ENCODE measurements at places on chromosomes 3 and 15. TPM values are rescaled to one million over a fixed set of nuclear protein-coding genes. Genes with fewer than 3 reads are reported as not detected.

DNA sequence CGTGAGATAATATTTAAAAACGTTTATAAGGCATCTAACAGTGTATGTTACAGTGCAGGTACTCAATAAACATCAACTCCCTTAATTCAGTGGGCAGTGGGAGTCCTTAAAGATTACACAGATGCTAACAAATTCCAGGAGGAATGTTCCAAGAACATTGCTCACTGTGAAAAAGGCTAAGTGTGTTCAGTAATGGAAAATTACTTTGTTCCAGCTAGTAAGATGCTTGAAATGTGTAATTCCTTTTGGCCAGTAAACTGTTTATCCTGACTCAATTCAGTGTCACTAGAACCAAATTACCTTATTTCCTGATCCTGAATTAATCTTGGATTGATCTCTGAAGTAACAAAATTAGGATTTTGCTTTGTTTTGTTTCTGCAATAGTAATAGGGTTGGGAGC is 54.2 kb upstream of the SEMA6D start:
- no peak for DNase-seq
- no peaks in the 10 kb centered on the region for H3K36me3 ChIP-seq
- no peaks in the 10 kb centered on the region for H3K27me3 ChIP-seq

DNA sequence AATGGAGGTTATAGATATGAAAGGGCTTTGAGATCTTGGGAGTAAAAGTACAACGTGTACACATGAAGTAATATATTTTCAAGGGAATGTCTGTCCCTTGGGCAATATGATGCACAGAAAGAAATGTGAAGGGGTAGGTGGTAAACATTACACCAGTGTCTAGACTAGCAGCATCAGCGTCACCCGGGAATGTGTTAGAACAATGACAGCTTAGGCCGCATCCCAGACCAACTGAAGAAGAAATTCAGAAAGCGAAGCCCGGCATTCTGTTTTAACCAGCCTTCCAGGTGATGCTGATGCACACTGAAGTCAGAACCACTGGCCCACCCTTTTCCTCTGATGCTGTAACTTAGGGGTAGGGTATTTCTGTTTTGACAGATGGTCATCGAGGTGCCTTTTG is 6.3 kb downstream of the INAFM2 start:
- no peak overlapping the region for H3K27ac ChIP-seq
- no peak overlapping the region for H3K4me3 ChIP-seq
- peaks cover 37% of the 10 kb centered on the region for H3K4me1 ChIP-seq
- DNase-seq = no peak
- H3K36me3 ChIP-seq = no peaks in the 10 kb centered on the region

- no peak overlapping the region for H3K4me3 ChIP-seq
- no peak overlapping the region for H3K27ac ChIP-seq
- no peak for DNase-seq
- H3K36me3 ChIP-seq = no peaks in the 10 kb centered on the region
- no peaks in the 10 kb centered on the region for H3K4me1 ChIP-seq
- H3K27me3 ChIP-seq = peaks cover 17% of the 10 kb centered on the region
Observed at GRCh38 chr3:123038751-123039150, 11.2 kb upstream of the SEMA5B start.

- peaks cover 11% of the 10 kb centered on the region for H3K4me1 ChIP-seq
- DNase-seq = no peak
- H3K27ac ChIP-seq = no peak overlapping the region
Observed at GRCh38 chr3:27585429-27585828, 101.2 kb upstream of the SLC4A7 start.

DNA sequence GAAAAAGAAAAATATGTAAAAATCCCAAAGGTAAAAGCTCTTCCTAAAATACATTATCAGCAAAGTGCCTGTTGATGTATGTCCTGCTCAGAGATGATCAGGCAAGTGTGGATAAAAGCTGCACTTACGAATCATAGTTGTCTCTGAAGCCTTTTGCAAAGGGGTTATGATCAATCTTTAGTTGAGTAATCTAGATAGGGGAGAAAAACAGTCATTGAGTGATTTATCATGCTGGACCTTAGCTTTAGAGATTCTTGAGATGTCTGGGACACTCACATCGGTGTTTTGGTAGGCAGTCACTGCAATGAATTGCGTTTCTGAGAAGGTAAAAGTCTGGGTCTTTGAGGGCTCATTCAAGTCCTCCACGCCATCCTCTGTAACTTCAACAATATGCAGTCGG is 3.7 kb downstream of the EOMES start:
- H3K36me3 ChIP-seq = no peaks in the 10 kb centered on the region
- no peak for DNase-seq
- H3K4me1 ChIP-seq = peaks cover 13% of the 10 kb centered on the region
- H3K27ac ChIP-seq = no peak overlapping the region
- no peak overlapping the region for H3K4me3 ChIP-seq

Gene EHHADH
- 3.9 TPM for total RNA-seq

Data from A673 (cell line).